Caki2 (cell line): ENCODE measurements at places on chromosomes 4 and X. TPM values are rescaled to one million over a fixed set of nuclear protein-coding genes. Genes with fewer than 3 reads are reported as not detected.

- DNase-seq = no peak
Measured at GRCh38 chr4:98556451-98556850, 102.0 kb downstream of the TSPAN5 start.

- no peak for DNase-seq
Measured at GRCh38 chr4:172040766-172041165, 227.6 kb downstream of the GALNTL6 start.

- DNase-seq = no peak
Measured at GRCh38 chrX:3143043-3143799, 102.0 kb downstream of the ARSF start.

GRCh38 chr4:165458471-165458870 is 79.7 kb downstream of the CPE start:
- DNase-seq = no peak

The UCP1 gene
- total RNA-seq = not detected in 2 replicates

The AMOT gene
- 1.2 TPM in 1 of 2 replicates, not detected in the other for total RNA-seq

The MAGEA9B gene
- not detected in 2 replicates for total RNA-seq

The CENPI gene
- total RNA-seq = 22.3 and 22.5 TPM in 2 replicates
